ENCODE measurements at places on chromosomes 12 and 14.

GRCh38 chr12:64608901-64609535, 1.3 kb upstream of the RASSF3 start:
- DNase-seq: peak; percentile 59

DNA sequence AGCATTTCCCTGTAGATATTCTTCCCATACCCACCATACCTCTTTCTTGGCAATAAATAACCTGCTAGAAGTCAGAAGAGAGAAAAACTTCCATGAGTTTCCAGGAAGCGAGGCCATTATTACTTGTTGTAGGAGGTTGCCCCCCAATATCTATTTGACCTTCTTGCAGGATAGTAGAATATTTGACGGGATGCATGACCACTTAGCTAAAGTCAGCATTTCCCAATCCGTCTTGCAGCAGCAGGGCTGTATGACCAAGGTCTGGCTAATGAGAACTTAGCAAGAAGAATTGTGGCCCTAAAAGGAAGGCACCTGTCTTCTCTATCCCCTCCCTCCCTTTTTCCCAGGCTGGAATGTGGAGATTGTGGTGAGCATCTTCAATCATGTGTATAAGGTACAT, 51.5 kb downstream of the NINJ2 start:
- DNase-seq: no peak

DNA sequence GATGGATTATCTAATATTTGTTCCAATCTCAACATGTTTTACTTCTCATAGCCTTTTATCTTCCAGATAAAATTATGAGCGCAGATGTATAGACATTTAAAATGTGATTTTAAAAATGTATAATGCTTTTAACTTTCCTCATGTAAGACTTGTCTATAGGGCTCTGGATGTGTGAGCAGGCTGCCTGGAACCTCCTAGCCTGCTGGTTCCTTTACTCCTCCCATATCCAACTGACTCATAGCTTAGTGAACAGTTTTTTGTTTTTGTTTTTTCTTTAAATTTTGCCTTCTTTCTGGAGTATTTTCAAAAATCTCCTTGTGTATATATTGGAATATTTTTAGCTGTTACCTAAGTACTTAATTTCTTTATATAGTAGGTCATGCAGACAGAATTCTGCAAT, 115.4 kb downstream of the PDE3A start:
- DNase-seq: no peak

GRCh38 chr12:118290130-118290529, 82.6 kb downstream of the TAOK3 start:
- DNase-seq: no peak

DNA sequence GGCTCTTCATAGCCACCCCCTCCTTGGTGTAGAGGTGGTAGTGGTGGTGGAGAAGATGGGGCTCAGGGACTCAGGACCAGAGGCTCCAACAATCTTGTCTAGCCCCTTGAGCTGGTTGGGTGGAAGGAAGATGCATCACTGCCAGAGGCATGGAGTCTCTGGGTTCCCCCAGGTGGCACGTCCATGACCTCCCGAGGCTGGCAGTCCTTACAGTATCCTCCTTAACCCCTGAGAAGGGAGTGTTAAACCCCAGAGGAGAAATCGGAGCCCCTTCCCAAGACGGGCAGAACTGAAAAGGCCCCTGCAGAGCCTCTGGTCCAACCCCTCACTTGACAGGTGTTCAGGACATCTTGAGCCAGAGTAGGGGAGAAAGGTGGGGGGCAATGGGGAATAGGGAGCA, 9.1 kb downstream of the KRT83 start:
- DNase-seq: no peak

- peak; percentile 81 for DNase-seq
Measured at GRCh38 chr12:106248312-106248845, 559 bp upstream of the CKAP4 start.

DNA sequence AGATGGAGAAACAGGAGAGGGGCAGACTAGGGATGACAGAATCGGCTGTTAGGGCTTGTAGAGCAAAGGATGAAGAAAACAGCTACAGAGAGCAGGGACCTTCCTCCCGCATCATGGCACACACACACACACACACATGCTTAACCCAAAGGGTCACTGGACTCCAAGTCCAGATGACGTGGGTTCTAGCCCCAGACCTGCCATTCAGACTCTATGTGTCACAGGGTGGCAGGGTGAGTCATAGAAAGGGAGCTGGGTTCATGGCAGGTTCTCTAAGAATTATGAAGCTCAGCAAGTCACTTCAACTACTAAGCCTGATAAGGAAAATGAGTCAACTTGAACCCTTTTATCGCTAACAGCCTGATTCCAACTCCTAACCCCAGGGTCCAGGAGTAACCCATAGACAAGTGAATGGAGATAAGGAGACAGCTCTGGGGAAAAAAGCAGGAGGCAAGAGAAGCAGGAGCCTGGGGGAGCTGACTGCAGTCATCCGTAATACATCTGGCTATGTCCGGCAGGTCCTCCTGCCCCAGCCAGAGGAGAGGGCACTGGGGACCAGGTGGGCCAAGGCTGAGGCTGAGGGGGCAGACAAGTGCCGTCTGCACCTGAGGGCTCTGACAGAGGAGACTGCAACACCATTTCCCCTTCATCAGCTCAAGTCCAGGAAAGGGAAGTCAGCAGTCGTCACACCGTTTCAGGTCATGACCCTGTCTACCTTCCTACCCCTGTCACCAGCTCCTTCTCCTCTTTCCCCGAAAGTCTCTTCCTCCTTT, 3.6 kb upstream of the TNFRSF1A start:
- DNase-seq: no peak

GRCh38 chr12:102593134-102593533, 112.8 kb upstream of the IGF1 start:
- no peak for DNase-seq

DNA sequence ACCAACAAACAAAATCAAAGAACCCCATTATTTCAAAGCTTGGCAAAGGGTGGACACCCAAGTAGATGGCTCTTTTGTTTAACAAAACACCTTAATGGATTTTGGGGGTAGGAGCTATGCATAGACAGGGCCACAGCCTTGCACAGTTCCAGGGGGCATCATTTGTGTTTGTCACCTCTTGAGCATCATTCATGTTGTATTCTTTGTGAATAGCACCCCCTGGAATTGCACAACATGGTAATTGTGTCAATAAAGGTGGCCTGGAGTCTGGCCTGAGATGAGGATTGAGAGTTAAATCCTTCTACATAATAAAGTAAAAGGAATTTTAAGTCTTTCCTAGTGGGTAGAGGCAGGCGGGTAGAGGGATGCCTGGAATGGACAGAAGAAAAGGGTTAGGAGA, 3.3 kb upstream of the FRS2 start:
- DNase-seq: no peak

DNA sequence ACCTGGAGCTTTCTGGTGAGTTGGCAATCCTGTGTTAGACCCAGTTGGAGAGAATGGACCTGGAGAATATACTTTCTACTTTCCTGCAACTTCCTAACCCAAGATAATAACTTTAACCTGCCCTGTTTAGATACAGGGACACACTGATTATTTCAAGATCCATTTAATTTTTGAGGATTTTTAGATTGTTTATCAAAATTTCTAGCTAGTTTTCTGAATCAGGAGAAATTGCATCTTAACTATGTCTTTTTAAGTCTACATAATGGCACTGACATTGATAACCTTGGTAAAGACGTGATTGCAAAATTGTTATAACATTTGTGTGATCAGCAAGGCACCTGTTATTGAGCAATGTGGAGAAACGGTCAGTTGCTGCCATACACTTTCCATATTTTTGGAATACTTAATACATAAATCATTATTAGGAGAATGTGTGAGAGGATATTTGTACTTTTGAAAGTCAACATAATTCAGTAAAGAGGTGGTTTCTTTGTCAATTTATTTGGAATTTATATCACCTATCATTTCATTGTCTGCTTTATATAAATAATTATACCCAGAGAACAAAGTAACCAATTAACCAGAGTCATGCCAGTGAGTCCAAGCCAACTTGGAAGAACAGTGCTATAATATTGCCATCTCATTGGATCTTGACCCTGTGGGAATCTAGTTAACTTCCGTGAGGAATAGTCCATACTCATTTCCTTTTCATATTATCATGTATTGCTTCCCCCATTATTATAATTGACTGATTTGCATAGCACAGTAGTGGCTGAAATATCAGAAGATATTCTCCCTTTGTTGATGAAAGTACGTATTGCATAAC, 28.4 kb downstream of the NFYB start:
- no peak for DNase-seq

GRCh38 chr14:22803687-22803974, 11.6 kb downstream of the SLC7A7 start:
- DNase-seq: no peak

DNA sequence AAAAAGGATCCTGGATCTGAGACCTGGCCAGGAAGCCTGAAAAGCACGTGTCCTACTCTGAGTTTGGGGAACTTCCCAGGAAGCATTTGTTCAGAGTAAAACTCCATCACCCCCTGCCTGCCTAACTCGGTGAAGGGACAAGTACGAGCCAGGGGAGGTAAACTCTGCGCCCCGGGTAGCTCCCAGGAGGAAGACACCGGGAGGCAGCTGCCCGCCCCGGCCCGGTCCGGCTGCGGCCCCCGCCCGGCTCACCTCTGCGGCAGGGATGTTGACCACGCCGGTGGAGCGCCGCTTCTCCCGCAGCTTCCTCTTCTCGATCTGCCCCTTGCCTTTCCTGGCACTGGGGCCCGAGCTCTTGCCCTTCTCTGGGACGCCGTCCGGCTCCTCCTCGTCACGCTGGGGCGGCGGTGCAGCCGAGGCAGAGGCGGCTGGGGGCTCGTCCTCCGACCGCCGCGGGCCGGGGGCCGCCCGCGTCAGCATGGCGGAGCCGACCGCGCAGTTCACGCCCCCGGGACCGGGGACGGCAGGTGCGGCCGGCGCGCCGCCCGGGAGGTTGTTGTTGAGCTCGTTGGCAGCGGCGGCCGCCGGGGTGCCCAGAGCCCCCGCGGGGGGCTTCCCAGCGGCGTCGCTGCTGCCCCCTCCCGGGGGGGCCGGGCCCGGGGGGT, 1.2 kb downstream of the PAWR start:
- peak; percentile 74 for DNase-seq

DNA sequence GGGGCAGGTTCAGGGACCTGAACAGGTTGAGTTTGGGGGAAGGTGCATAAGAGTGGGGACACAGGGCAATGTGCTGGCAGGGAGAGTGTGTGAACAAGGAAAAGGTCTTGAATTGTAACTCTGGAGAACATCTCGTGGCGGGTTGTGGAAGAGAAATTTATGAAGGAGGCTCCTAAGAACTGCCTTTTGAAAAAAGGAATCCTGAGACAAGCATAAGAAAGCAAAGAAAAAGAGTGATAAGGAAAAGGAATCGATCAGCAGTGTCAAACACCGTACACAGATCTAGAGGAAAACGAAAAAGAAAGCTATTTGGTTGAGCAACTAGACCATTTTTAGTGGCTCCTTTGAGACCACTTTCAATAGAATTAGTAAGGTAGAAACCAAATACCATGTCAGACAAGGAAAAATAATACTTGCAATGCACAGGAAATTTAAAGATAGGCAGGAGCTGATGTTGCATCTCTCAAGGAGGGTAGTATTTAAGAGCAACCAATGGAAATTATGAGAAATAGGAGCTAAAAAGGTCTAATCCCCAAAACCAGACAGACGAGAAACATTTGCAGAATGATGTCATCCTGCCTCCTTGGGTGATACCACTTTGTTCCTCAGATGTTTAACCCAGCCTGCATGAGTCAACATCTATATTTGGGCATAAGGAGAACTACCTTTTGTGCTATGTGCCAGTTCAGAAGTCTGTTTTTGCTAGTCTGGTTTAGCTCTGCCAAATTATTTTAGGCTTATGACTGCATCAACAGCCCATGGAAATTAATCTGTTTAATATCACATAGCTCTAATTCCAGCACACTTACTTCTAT, 64.5 kb upstream of the STK38L start:
- DNase-seq: no peak

DNA sequence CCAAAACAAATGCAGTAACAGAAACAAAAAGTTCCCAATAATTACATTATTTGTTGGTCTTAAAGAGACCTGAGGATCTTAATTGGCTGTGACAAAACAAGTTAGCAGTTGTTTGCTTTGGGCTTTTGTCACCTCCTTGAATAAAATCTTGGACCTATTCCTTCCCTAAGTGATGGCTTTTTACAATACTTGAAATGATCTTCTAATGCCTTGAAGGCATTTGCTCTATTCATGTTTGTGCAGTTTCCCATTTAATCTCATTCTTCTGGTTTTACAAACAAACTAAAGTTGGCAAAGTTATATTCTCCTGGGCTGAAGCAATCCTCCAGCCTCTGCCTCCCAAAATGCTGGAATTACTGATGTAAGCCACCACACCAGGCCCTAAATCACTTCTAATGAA, 98.8 kb downstream of the OSBPL8 start:
- no peak for DNase-seq

GRCh38 chr14:90600619-90601018, 203.8 kb downstream of the CALM1 start:
- no peak for DNase-seq

GRCh38 chr12:104426926-104427546, 29.7 kb upstream of the CHST11 start:
- DNase-seq: no peak

- no peak for DNase-seq
Measured at GRCh38 chr12:111686574-111687105, 787 bp downstream of the ACAD10 start.

GRCh38 chr12:116266631-116267349, 10.7 kb downstream of the MED13L start:
- no peak for DNase-seq
